ENCODE measurements at places on chromosomes 13 and 19. TPM values are rescaled to one million over a fixed set of nuclear protein-coding genes. Genes with fewer than 3 reads are reported as not detected.

DNA sequence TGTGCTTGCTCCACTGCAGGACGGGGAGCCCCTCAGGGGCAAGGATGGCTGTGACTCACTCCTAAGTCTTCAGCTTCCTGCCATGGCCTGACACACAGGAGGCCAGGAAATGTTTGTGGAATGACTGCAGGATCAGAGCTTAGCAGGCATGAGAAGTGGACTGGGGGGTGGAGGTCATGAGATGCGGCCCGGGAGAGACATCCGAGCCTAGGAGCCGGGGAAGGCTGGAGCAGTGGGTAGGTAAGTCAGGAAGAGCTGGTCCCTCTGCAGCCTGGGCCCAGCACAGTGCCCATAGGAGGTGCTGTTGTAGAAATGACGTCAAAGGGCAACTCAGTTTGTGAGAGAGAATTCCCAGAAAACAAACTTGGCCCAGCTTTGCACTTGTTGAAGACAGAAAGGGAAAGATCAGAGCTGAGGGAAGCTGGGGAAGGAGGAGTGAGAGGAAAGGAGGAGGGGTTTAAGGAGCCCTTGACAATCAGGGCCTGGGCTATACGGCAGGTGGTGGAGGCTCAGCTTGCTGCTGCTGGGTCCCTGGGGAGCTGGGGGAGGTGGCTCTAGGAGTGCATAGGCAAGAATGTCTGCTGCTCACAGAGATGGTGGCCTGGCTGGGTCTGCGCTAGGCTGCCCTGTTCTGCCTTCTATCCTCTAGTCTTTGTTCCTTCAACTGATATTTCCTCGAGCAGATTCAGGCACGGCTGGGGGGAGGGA lies 18.5 kb downstream of the POU2F2 start:
- DNase-seq, result no peak

DNA sequence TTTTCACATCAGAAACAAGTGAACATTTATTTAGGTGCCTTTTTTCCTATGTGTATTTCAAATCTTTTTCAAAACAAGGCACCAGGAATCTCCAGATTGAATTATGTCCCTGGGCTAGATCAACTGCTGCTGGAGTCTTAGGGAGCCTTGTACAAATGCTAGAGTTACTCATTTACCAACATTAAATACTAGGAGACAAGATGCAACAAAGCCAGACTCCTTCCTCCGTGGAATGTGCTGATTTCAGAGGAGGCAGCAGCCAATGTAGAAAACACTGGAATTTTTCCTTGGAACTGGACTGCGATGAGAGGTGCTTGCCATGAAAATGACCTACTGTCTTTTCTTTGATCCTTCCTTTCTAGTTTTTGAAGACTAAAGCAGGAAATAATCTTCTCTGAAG lies 1514.7 kb upstream of the MIR17HG start:
- no peak for DNase-seq

DNA sequence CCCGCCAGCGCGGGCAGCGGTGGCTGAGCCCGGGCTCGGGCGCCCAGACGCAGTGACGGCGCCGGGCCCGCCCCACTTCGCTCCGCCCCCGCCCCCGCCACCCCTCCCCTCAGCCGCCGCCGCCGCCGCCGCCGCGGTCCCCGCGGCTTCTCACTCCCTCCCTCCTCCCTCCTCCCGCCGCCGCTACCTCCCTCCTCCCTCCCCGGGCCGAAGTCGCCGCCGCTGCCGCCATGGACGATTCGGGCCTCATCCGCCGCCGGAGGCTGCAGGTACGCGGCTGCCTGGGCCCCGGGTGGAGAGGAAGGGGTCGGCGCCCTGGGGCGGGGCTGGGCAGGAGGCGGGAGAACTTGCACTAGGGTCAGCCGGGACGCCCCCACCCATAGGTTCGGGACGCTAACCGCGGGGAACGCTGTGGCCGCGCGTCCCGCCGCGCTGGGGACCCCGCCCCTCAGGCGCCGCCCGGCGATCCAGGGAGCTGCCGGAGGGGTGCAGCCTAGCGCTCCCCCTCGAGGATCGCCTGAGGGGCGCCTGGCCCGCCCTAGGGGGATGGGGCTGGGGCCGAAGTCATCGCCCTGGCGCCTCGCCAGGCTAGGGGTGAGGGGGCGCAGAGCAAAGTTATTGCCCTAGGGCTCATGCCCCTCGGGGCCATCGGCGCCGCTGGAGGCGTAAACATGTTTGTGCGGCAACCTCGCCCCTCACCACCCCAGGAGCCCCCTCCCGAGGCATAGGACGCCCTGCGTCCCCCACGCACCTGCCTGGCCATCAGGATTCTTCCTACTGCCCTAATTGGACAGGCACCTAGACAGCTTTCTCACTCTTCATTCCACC lies 427 bp downstream of the RTBDN start:
- DNase-seq, result no peak

DNA sequence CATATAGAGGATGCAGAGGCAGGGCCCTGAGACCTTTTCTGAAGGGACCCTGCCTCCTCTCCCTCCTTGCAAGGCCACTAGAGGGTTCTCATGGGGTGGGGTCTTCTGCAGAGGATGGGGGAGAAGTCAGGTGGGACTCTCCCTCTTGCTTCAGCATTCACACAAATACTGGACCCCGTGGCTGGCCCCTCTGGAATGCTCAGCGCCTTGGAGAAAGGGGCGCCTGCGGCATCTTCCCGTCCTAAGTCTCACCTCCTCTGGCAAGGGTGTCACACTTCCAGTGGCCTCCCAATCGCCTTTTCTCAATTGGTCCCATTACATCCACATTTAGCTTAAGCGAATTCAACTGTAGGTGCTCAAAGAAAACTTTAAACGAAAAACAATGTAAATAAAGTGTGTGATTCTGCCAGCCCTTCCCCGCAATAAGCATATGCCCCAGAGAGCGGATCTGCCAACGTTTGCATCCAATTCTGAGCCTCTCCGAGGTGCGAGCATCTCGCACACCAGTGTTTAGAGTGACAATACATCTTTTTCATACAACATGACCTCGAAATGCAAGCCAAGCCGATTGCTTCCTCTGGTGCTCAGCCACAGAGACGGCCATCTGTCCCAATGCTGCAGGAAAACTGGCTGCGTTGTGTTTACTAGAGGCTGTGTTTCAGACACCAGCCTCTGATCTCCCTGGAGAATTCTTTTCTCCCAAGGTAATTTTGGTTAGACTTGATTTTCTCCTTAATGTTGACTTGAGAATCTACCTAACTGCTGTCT lies 69.1 kb upstream of the WASF3 start:
- no peak for DNase-seq

DNA sequence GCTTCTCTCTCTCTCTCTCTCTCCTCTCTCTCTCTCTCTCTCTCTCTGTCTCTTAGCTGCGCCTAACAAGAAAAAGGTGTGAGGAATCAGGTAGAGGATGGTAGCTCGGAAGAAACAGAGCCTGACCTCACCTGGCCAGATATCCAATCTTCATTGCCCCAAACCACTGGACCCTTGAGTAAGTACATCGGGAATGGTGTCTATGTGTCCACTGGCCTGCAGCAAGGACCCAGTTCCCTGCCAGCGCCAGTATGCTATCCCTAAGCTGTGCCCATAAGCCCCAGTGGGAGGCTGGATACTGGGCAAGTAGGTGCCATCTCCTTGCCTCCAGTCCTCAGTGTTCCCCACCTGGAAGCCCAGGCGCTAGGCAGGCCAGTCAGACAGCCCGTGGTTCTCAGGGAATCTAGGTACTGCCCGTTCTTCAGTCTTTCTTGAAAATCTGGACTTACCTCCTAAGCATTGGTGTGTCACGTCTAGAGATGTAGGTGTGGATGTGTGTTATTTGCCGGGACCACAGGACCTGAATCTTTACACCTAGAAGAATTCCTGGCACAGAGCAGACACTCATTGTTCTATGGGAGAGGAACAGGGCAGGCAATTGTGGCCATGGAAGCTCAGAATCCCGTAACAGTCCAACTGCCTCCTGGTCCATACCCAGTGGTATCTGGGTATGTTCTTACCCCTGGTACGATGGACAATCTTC lies 7.3 kb downstream of the URAD start:
- DNase-seq, result no peak

DNA sequence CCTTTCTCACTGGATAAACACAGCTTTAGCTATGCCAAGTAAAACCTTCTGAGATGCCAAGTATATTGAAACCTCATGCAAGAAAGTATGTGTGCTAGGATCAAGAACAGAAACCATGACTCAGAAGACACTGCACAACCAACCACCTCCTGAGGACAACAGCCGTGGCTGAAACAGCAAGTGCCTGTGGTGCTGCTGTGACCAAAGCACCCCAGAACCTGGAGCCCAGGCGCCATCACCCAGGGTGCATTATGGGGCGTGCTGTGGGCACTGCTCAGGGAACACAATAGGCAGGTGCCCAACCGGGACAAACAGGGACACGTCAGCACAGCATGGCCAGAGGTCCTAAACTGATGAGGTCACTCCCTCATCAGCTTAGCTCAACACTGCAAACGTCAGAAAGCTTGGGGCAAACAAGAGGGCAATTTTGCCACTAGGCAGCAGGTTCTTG lies 101.3 kb upstream of the SLC15A1 start:
- no peak for DNase-seq

The MISP3 gene
- 0.94 TPM for total RNA-seq

GRCh38 chr13:91284335-91284734 lies 63.2 kb upstream of the MIR17HG start:
- DNase-seq, result no peak

The ZSCAN4 gene
- total RNA-seq, result 0.05 TPM

DNA sequence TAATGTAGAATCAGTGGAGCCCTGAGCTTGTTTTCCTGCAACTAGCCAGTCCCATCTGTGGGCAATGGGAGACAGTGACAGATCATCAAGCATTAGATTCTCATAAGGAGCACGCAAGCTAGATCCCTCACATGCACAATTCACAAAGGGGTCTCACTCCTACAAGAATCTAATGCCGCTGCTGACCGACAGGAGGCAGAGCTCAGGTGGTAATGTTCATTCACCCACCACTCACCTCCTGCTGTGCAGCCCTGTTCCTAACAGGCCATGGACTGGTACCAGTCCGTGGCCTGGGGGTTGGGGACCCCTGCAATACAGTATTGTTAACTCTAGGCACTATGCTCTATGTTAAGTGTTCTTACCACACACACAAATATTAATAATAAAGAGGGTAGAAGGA lies 362.8 kb downstream of the RBM26 start:
- DNase-seq, result no peak

- no peak for DNase-seq
Observed at GRCh38 chr13:113553511-113554332, 30.8 kb upstream of the TFDP1 start.

DNA sequence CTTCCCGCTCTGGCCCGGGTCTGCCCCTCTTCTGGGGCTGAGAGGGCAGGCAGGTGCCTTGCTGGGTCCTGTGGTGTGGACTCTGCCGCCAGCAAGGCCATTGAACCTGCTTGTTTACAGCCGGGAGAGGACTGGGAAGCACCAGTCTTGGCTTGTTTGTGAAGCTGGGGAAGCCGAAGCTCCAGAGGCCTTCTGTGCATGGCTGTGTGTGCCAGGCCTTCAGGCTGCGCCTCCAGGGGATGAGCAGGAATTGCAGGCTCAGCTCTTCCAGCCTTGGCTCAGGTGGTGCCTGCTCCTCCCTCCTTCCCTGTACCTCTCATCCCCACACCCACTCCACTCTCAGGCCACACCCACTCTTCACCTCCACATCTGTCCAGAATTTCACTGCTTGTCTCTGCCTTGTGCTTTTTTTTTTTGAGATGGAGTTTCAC lies 17.5 kb downstream of the NDUFB7 start:
- no peak for DNase-seq

The HCST gene
- 50.7 TPM for total RNA-seq

GRCh38 chr13:75566658-75567057 lies 17.1 kb downstream of the UCHL3 start:
- no peak for DNase-seq

The UBE2L5 gene
- 0.24 TPM for total RNA-seq

GRCh38 chr19:30450835-30451321 lies 78.7 kb downstream of the ZNF536 start:
- no peak for DNase-seq

GRCh38 chr19:8004723-8005513 lies 523 bp downstream of the ELAVL1 start:
- DNase-seq, result no peak

DNA sequence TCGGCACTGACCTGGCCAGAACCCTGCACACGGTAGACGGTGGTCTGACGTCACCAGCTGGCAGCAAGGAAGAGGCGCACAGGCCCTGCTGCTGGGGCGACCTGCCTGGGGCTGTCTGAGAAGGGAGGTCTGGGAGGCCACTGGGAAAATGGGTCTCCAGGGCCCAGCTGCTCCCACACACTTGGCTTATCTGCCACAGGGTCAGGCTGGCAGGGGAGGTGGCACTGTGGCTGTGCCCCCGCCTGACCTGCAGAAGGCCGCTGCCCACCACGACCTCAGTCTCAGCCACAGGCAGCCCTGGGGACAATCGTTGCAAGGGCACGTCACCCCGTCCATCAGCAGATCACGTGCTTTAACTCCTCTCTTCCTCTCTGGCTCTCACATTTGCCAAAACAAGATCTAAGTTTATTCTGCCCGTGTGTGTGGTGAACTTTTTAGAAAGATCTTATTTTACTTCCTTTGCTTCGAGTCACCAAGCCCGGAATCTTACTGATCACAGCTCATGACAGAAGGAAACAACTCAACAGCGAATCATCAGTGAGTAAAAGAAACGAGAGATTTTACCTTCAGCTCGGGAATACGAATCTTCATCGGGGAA lies 45.2 kb upstream of the RANBP3 start:
- no peak for DNase-seq

DNA sequence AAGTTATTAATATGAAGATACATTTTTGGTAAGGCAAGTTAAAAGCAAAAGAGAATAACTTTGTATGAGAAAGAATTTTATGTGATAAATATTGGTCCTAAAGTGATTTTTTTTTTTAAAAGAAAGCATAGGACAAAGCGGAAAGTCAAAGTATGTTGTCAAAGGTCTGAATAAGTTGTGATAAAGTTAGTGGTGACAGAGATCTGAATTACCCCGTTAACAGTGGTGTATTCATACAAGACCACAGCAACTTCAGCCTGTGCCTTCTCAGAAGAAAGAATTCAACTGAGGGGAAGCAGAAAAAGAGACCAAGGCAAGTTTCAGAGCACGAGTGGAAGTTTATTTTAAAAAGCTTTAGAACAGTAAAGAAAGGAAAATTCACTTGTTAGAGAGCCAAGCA lies 19.0 kb upstream of the ZNF566 start:
- DNase-seq, result no peak

The ANKLE1 gene
- 1.6 TPM for total RNA-seq

All from thymus (tissue), 14 donors.